ENCODE measurements at places on chromosomes 12 and 14.

DNA sequence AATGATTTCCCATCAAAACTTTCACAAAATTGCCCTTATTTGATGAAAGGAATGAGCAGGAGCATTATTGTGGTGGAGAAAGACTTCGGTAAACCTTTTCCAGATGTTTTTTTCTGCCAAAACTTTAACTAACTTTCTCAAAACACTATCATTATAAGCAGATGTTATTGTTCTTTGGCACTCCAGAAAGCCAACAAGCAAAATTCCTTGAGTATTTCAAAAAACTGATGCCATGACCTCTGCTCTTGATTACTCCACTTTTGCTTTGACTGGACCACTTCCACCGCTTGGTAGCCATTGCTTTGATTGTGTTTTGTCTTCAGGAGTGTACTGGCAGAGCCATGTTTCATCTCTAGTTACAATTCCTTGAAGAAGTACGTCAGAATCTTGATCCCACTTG lies 29.7 kb upstream of the RAB21 start:
- no peak for DNase-seq

- DNase-seq = no peak
These were observed 19.4 kb upstream of the SLC25A3 start for GRCh38 chr12:98574110-98574509.

DNA sequence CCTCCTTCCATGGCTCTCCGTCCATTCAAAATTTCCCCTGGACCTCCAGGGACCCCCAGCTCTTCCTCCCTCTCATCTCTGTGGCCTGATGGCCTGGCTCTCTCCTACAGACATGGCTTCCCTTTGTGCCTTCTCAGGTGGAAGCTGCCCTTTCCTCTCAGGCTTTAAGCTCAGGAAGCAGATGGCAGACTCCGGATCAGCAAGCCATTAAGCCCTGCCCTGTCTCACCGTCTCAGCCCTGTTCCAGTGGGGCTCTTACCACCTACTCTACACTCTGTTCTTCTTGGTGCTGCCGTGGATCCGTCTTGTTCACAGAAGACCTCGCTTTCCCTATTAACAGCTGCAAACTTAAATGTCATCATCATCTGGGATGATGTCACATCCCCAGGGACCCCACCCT lies 33.1 kb downstream of the NPC2 start:
- DNase-seq = no peak

- DNase-seq = no peak
These were observed 126.3 kb upstream of the FGD4 start for GRCh38 chr12:32273063-32273522.

- no peak for DNase-seq
These were observed 120.9 kb upstream of the MIS18BP1 start for GRCh38 chr14:45373877-45374276.

DNA sequence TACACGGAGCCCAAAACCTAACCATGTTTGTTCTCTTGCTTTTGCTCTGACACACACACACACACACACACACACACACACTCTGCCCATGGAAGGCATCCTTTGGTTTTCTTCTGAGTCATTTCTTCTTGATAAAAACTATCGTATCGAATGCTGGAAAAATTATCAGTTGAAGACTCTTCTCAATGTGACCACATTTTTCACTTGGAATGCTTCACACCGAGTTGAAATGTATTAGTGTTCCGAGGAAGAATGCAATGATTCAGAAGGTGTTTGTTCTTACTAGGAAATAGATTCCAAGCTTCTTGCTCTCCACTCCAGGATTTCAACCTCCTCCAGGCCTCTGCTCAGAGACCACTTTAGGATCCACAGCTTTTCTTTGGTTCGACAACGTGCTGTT lies 226.3 kb downstream of the MON2 start:
- DNase-seq = no peak

- no peak for DNase-seq
These were observed 6.0 kb downstream of the STYX start for GRCh38 chr14:52735921-52736489.

Measured in KBM-7 (cell line).